Fibroblast of mammary gland (primary cell): ENCODE measurements at places on chromosomes 7 and 10.
A peak's percentile ranks its signal among the peaks of the same experiment; 100 is the strongest.

- DNase-seq, result no peak
These were observed 75.2 kb downstream of the MYL10 start for GRCh38 chr7:101553771-101554445.

DNA sequence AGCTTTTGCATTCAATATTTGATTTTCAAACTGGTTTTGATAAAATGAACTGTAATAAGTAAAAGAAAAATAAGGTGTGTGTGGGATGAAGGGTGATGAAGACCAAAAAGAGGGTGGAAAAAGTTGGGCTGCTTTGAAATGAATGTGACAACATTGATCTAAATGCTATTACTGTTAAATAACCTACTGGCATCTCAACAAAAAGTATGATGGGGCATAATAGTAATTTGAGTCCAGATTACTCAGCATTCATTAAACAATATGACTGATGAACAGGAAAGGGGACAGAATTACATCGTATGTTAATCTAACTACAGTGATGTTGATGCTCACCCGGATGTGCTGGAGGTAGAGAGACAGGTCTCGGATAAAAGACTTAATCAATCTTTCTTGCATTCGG lies 112.2 kb downstream of the ABCC2 start:
- no peak for DNase-seq

GRCh38 chr7:44980393-44981034 lies 1.7 kb upstream of the MYO1G start:
- DNase-seq, result peak; percentile 47

DNA sequence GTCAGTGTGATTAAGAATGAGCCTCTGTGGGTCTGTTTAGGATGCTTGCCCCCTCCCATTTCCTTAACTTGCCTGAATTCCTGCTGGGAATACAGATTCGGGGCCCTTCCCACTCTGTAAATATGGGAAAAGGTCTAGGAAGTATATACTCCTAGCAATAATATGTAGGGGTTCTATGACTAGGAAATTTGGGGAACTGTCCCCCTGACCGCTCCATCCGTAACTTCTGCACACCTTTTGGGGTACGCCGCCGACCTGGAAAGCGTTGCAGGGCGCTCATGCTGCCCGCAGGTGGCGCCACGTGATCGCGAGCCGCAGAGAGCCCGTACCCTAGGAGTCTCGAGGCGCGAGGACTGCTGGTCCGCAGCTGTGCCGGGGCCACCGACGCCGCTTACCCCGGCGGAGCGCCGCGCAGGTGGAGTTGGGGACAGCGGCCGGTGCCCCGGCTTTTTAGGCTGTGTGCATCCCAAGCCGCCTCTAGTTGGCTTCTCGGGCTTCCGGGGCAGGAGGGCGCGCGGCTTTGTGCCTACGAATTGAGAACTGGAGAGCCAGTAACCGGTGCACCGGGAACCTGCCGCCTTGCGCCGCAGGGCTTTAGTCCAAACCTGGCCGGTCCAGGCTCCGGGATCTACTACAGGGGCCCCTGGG lies 656 bp upstream of the CNNM2 start:
- peak; percentile 53 for DNase-seq

- DNase-seq, result no peak
These were observed 112.0 kb downstream of the PFKFB3 start for GRCh38 chr10:6314620-6315205.

DNA sequence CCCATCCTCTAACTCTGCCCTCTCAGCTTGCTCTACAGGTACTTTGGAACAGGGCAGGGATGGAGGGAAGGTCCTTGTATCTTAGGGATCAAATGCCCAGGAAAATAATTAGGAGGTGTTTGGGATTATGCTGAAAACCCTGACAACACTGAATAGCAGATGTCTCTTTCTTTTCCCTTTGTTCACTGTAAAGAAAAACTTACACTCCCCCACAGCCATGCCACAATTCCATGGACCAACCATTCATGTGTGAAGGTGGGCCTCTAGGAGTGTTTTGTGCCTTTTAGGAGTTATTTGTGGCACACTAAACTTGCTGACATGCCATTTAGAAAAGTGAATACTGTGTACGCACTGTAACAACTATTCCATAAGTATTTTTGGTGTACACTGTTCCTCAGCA lies 108.1 kb downstream of the SNX10 start:
- DNase-seq, result no peak
